Stimulated activated CD4-positive, alpha-beta T cell treated with anti-CD3 and anti-CD28 coated beads, TNF-alpha, amount 100 ng/mL, for 4 hours (primary cell): ENCODE measurements at places on chromosomes 2 and 18.
A peak's percentile ranks its signal among the peaks of the same experiment; 100 is the strongest.

GRCh38 chr2:196431076-196431475, 208.4 kb upstream of the CCDC150 start:
- DNase-seq = no peak

DNA sequence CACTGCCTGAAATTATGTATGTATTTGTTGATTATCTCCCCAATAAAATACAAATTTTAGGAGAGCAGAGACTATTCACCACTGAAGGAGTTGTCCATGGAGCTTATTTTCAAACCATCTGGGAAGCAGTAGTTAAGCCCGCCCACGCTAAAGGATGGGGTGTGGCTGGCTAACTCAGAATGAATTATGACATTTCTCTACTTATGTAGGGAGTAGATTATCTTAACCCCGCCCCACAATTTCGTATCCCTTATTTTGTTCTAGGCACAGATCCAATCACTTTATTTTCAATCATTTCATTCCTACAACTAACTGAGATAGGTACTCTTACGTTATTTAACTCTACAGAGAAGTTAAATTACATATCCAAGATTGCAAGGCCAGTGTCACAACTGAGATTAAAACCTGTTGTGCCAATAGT, 1.4 kb upstream of the LAPTM4A start:
- no peak for DNase-seq

DNA sequence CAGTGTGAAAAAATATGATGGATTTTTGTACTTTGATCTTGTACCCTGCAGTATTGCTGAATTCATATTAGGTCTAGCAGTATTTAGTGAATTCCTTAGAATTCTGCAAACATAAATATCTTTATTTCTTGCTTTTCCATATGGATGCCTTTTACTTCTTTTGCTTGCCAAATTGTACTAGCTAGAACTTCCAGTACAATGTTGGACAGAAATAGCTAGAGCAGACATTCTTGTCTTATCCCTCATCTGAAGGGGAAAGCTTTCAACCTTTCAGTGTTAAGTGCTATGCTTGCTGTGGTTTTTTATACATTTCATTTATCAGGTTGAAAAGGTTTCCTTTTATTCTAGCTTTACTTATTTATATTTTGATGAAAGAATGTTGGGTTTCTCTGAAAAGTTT, 1321.9 kb upstream of the CHAC2 start:
- no peak for DNase-seq

DNA sequence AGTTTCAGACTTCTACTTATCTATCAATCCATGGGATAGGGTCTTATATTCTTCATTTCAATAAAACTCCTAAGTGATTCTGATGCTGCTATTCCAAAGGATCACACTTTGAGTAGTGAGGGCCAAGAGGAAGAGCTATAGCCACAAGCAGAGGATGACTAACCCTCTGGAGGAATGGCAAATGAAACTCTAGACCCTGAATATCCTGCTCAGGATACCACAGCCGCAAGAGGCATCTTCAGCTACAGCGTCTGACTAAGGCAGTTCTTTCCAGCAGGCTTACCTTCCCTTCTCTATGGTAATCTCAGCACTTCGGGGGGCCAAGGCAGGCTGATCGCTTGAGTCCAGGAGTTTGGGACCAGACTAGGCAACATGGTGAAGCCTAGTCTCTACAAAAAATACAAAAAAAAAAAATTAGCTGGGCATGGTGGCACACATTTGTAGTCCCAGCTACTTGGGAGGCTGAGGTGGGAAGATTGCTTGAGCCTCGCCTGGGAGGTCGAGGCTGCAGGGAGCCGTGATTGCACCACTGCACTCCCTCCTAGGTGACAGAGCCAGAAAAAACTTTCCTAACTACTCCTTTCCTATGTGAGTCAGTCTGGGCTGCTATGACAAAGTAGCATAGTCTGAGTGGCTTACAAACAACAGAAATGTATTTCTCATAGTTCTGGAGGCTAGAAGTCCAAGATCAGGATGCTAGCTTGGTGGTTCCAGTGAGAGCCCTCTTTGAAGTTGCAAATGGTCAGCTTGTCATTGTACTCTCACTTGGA, 371.9 kb downstream of the IRS1 start:
- no peak for DNase-seq

DNA sequence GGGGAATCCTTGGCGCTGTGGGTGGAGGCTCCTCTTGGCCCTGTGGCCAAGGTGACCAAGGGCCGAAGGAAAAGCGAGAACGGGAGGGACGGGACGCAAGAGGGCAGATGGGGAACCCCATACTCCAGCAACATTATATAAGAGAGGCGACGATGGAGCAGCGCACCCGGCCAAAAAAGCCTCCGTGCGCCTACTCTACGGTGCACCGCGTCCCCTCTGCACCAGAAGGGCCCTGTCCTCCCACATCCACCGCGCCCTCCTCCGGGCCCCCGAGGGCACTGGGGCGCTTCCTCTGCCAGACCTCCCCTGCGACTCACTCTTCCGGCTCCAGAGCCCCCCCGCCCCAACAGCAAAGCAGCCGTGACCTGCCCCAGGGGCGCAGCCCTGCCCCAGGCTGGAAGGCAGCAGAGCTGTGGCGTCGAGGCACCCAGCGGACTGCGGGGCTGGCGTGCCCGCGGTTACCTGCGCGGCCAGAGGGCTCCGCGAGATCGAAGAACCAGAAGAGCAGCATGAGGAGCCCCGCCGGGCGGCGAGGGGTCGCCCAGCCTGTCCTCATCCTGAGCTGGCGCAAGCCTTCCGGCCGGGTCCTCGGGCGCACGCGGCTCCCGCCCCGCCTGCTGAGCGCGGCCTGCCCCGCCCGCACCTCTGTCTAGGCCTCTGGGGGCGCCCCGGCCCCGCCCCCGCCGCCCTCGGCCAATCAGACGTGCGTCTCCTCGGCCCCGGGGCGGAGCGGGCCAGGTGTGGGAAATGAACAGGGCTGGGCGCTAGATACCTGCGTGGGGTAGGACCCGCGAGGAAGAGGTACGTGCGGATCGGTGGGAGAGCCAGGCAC, 106.3 kb upstream of the CD302 start:
- peak; percentile 78 for DNase-seq

DNA sequence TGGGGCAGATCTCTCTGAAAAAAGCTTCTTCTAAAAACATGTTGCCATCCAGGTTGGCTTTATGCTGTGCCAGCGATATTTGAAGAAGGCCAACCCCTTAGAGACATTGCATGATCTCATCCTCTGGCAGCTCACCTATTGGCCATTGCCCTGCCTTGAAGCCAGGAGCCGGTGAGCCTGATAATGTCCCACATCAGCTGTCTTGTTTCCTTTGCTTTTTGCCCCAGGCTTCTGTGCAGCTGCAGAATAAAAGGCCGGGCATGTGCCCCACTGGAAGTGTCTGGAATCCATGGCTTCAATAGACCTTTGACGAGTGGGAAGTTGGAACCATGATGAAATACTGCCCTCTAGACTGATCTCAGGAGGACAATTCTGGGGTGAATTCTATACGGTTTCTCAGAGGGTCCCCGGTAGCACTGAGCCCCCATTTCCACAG, 523.5 kb upstream of the ZEB2 start:
- no peak for DNase-seq

DNA sequence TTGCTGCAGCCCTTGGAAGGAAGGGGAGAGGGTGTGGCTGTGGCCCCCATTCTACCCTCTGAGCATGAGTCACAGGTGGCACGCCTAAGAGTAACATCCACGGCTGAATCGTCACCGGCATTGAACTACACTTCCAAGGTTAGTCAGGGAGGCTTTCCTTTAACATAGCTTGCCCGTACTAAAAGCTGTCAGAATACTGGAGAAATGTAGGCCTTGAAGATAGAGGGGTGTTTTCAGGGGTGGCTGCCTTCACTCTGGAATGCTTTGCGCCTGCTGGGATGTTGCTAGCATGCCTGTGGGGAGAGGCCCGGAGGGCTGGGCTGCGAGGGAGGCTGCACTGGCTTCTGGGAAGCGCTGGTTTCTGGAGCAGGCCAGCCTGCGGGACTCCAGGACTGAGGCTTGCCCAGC, 333.7 kb downstream of the AGAP1 start:
- no peak for DNase-seq

DNA sequence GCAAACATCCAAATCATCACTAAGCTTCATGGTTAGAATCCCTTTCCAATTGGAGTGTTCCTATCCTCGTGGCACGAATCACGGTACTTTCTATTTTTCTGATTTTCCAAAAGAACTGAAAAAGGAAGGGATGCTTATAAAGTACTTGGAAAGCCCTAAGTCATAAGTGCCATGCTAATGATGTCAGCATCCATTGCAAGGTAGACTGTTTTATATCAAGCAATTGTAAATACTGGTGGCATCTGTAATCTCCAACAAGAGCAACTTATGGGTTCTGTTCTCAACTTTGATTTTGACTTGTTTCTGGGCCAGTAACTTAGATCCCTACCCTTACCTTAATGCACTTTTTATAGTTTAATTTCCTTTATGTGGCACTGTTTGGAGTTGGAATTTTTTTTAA, 619.5 kb downstream of the BCL11A start:
- no peak for DNase-seq

GRCh38 chr2:215136669-215137328, 1.6 kb downstream of the ABCA12 start:
- DNase-seq = no peak

GRCh38 chr2:168024459-168024858, 222.9 kb downstream of the STK39 start:
- no peak for DNase-seq

- no peak for DNase-seq
Observed at GRCh38 chr2:101806123-101806522, 108.6 kb downstream of the MAP4K4 start.

DNA sequence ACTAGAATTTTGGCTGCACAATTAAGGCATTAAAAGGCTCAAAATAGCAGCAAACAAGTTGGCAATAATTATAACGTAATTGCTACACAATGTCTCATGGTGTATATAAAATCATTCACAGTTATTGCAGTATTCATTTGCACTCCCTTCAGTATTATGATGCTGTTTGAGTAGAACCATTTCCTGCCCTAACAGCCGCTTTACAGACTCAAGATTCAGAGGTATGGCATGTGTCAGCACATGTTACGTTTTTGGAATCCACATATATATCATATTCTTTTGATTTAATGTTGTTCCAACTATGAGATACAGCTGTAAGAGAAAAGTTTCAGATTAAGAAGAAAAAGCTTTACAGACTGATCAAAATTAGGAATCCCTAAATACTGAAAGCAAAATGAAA, 56.3 kb upstream of the NCKAP5 start:
- DNase-seq = no peak

DNA sequence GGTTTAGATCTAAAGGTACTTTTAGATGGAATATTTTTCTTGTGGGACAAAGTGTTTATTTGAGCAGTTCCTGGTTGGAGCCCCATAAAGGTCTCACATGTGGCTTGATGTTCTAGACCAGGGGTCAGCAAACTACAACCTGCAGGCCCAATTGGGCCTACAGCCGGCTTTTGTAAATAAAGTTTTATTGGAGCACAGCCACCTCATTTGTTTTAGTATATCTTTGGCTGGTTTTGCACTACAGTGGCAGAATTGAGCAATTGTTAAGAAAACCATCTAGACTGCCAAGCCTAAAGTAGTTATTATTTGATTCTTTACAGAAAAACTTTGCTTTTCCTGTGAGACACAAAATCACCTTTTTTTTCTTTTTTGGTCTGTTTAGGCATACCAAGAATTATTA, 41.6 kb downstream of the NDC80 start:
- no peak for DNase-seq

DNA sequence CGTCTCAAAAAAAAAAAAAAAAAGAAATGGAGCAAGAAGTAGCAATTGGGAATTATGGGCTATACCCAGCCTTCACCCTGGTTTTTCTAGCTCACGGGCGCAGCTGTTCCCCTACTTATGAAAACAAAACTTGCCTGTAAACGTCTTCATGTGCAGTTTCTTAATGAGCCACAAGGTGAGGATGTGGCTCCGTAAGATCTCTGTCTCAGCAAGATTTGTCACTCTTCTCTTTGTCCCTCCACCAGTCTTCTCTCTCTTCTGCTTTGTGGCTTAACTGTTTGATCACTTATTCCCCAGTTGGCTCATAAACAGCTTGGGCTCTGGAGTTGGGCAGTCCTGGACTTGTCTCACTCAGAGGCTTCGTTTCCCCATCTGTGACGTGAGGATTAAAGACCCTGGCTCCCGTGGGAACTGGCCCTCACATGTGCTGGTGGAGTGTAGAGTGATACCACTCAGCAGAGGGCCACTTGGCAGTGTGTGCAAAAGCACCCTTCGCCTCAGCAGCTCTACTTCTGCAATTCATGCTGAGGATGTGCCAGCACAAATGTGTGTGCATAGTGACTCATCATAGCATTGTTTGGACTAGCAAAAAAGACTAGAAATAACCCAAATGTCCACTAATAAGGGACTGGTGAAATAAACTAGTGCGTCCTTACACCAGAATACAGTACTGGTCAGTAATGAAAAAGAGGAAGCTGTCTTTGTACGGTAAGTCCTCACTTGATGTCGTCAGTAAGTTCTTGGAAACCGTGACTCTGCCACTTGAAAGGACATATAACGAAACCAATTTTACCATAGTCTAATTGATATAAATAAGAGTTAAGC, 8.7 kb downstream of the CEP68 start:
- DNase-seq = peak; percentile 5

- DNase-seq = no peak
Observed at GRCh38 chr2:238397356-238397755, 29.4 kb upstream of the ASB1 start.

- no peak for DNase-seq
Observed at GRCh38 chr18:74635224-74635975, 37.7 kb downstream of the ZNF407 start.

DNA sequence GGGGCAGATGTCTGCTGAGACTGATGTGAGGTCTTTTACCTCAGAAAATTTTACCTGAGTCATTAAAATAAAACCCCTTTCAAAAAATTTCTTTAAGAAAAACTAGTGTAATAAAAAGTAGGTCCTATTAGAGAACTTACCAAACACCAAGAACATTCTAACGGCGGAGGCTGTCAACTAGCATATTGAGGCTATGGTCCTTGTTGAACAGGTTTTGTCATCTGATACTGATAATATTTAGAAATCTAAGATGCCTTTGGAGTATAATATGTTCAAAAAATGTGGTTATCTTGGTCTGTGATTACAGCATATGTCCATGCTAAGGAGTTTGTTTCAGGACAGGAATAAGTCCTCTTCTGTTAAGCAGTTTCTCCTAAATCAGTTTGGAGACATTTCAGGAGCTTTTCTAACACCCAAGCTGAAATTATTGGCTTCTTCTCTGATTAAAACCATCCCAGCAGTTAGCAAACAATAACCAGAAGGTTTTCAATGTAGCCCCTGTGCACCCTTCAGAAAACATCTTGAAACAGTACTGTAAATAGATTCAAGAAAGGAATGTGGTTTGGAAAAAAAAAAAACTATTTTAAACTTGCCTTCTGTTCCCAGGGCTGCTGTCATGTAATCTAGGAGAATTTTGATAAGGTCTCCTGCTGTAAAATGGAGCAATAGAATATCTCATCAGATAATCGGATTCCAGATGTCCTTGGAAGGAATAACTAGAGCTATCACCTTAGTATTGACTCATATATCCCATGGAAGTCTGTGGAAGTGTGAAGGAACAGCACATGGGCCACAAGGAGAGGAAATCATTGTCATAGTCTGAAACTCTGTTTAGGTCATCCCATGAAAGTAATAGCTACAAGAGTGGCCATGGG, 58.7 kb upstream of the B3GNT2 start:
- no peak for DNase-seq
